ENCODE measurements at places on chromosomes 2 and 18.

GRCh38 chr2:110770404-110770958, 38.1 kb downstream of the ACOXL start:
- DNase-seq: no peak

DNA sequence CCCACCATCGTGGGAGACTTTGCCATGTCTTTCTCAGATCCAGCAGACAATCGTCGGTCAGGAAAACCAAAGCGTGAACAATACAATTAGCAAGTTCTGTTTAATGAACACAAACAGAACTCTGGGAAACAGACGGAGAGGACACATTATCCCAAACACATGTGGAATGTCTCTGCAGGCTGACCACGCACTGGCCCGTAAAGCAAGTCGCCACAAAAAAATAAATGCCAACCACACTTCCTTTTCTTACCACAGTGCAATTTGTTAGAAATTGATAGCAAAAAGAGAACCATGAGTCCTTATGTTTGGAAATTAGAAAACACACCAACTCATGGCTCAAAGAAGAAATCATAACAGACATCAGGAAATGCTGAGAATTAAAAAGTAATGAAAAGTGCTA, 210.9 kb downstream of the TWIST2 start:
- DNase-seq: no peak

DNA sequence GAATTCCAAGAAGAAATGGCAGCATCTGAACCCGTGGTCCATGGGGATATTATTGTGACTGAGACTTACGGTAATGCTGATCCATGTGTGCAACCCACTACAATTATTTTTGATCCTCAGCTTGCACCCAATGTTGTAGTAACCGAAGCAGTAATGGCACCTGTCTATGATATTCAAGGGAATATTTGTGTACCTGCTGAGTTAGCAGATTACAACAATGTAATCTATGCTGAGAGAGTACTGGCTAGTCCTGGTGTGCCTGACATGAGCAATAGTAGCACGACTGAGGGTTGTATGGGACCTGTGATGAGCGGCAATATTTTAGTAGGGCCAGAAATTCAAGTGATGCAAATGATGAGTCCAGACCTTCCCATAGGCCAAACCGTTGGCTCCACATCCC, 34.4 kb upstream of the DSG3 start:
- DNase-seq: no peak

GRCh38 chr2:228681426-228681825, 499.9 kb upstream of the SPHKAP start:
- no peak for DNase-seq

DNA sequence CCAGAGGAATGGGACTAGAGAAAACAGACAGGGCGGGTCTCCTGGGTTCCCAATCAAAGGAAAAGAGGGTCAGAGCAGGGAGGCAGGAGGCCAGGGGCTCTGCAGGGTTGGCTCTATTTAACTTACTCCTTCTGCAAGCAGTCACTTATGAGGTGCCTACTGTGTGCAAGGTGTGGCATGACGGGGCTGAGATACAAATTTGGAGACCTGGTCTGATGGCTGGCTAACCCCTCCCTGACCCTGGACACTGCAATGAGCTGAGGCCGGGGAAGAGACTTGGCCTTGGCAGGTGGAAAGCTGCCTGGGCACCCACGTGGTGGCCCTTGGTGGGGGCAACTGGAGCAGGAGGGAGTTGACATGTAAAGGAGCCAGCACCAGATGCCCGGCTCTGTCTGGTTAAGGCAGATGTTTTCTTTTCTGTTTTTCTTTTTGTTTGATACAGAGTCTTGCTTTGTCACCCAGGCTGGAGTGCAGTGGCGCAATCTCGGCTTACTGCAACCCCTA, 148.5 kb upstream of the GATA6 start:
- DNase-seq: no peak

- DNase-seq: no peak
Measured at GRCh38 chr18:56042915-56043536, 455.0 kb upstream of the TCF4 start.

DNA sequence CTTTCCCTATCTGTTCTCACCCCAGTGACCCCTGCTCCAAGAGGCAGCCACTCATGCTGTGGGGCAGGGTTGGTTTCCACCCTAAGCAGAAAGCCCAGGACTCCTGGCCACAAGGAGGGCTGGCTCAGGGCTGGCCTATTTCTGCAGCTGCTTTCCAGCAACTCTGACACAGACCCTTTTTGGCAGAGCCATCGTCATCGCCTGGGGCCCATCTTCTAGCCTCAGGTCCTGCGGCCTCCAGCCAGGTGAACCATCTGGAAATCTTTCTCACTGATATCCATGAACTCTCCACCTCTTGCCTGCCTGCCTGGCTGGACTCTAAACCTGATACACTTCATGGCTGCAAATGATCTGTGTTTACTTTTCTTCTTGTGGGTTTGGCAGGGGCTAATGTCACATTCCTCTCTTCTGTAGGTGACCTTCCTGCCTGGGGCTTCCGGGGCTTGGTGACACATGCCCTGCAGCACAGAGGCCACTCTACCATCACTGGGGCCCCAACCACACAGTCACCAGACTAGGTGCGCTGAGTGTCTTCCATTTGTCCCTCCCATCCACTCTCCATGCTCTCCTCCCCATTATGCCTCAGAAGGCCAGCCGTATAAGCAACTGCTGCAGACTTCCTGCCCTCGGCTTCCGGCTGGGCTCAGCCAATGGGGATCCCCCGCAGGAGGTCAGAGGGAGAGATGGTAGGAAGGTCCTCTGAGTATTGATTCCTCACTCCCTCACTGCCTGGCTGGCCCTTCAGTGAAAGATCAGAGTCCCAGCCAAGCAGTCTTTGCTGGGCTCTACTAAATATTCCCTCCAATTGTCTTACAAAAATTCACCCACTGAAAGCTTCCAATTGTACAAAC, 9.7 kb upstream of the COPS8 start:
- DNase-seq: no peak

DNA sequence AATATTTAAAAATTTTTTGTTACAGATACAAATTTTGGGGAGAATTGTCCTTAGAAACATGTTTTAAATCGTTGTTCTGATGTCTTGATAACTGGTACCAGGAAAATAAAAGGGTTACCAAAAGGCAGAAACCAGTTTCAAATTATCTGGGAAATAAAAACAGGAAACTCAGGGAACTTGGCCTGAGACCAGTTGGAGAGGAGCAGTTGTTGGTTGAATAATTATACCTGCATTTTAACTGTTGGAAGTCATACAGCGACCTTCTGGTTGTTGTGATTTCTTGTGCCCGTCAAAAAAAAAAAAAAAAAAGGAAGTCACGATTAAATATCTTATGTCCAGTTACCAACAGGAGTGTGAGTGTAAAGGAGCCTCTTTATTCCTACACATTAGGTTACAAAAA, 51.8 kb downstream of the CRIM1 start:
- DNase-seq: no peak

- DNase-seq: no peak
Measured at GRCh38 chr18:23924813-23925212, 89.7 kb upstream of the TTC39C start.

DNA sequence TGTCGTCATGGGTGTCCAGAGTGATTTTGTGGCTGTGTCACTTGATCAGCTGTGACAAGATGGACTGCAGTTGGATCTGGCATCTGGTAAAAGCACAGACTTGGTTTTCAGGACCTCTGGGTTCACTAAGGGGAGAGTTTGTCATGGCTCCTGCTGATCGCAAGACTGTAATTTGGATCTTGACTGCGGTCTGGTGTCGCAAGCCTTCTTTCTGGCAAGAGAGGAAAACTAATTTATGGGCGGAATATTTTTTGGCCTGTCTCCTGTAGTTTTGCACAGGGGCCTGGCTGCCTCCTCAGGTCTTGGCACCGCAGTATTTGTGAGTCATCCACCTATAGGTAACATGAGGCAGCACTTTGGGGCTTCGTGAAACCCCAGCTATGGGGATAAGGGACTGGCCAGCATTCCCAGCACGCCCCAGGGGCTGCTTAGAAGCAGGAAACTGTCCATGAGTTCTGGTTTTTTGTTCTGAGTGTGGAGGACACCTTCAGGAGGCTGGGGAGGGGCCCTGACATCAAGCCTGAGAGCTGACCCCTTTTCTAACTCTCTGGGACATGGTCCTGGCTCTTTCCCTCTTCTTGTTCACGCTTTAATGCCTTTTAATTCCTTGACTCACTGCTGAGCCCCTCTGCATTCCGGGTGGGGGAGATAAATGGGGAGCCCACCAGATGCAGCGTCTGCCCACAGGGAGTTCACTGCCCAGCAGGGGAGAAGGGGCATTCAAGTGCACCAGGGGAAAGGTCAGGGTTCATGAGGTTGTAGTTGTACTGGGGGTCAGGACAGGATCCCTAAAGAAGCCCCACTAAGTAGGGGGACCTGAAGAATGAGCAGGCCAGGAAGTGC, 12.2 kb downstream of the SH3BP4 start:
- no peak for DNase-seq

DNA sequence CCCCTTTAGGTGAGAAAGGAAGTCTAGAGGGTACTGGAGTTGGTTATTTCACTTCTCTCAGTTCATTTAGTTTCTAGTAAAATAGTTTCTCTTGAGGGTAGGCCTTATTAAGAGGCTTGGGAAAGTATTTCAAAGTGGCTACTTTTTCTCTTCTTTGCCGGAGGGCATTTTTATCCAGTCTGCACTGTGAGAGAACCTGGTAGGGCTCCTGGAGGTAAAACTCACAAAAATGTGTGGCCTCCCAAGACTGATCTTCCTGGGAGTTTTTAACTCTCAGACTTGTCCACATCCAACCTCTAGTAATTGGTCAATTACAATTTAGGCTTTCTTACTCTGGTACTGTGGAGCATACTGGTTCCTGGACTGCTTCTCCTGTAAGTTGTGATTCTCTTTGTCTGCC, 28.0 kb downstream of the EHBP1 start:
- no peak for DNase-seq

- no peak for DNase-seq
Measured at GRCh38 chr2:85846411-85846810, 42.4 kb downstream of the ST3GAL5 start.

DNA sequence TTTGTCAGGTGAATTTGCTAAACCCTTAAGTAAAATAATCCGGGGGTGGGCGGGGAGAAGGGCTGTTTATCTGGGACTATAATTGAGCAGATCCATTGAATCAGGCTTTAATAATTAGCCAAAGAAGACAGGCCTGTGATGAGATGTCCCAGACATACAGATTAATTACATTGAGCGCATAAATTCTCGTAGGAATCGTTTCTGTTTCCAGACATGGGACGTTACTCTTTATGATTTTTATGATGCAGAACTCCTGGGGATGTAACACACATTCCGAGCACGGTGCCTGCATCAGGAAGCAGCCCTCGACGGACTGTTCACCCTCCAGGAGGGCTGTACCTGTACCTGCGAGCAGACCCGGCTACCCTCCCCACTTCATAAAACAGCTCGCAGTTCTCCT, 88.9 kb downstream of the SMIM21 start:
- DNase-seq: no peak

DNA sequence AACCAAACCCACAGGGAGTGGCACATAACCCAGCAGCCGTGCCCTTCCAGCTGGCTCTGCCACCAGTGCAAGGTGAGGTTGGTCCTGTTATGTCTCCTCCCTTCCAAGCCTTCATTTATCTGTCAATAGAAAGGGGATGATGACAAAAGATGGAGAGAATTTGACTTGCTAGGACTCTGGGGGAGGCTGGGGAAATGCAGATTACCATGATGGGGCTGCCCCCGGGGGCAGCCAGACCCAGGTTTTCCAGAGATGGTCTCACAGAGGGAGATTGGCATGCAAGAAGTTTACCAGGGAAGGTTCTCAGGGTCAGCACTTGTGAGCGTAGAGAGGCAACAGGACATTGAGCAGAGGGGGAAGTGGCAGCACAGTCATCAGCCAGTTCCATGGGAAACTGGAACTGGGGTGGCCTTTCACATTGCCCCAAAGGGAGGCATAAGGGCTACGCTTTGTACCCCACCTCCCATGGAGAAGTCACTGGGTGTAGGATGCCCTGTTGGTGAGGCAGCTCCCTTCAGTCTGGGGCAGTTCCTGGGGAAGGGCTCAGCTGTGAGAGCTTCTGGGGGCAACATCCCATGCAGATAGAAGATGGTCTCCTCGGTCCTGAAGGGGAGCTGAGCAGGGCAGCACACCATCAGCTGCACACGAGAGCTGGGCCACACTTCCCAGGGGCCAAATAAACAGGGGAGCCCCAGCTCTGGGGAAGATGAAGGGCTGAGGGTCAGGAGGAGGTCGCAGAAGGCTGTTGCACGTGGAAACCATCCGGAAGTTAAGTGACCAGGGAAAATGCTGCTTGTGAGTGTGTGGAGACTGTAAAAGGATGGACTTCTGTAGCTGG, 117.8 kb upstream of the EPC2 start:
- no peak for DNase-seq

DNA sequence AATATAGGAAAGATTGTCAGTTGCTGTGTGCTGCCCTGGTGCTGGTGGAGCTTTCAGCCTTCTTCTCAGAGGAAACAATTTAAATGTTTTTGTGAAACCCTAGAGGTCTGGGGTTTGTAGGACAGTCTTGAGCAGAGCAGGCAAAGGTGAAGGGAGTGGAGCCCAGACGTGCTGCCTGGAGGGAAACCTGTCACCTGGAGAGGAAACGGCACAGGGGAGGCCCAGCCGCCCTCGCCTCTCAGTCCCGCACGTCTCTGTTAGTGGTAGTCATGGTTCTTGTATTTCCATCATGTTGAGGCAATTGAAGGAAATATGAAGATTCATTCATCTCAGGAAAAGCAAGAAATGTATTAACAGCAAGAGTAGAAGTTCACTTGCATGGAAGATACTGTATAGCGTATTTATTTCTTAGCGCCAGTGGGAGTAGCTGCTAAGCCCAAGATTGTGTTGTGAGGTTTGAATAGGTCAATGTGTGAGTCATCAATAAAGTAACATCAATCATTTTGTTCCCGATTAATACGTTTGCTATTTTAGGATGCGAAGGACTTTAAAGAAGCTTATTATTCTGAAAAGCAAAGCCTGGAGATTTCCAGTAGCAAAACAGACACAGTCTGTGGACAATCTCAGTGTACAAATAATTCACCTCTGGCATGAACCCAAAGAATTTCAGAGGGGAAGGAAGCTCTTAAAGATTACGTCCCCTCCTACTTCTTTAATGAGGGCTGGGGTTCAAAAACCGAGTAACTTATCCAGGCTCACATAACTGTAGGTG, 70.4 kb downstream of the LRRFIP1 start:
- no peak for DNase-seq

DNA sequence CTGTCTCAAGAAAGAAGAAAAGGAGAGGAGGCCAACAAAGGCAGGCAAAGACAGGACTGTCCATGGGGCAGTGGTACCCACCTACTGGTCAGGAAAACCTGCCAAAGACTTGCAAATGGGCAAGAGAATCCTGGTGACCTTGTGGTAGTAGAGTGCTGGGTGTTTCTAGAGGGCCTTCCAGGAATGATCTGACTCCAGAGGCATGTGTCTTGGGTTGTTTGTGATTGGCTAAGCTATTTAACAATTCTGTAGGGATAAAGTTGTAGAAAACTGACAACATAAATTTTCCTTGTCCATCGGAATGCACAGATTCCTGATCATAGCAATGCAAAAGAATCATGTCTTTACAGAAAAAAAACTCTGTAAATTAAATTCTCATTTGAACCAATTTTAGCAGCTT, 68.5 kb upstream of the ZNF532 start:
- no peak for DNase-seq

GRCh38 chr2:119085613-119086012, 72.9 kb downstream of the C1QL2 start:
- no peak for DNase-seq

Measured in stimulated activated CD8-positive, alpha-beta memory T cell treated with anti-CD3 and anti-CD28 coated beads, Interleukin-7, amount 100 ng/mL, for 1 hour (primary cell).